ENCODE measurements at places on chromosomes 3 and 15. TPM values are rescaled to one million over a fixed set of nuclear protein-coding genes. Genes with fewer than 3 reads are reported as not detected.

DNA sequence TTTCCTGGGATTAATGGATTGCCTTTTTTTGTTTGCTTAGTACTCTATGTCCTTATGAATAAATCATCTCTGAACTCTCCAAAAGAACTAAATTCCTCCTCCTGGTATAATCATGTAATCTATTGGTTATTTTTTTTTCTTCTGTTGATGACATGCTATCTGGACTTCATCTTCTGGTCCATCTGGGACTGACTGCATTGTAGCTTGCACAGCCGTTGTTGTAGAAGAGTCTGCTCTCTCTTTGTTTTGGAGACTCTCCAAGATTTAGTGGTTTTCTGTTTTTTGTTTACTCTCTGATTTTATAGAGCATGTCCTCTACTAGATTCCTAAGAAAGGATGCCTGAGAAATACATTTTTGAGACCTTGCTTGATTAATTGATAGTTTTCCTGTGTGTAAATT, 19.1 kb downstream of the IREB2 start:
- peak; percentile 10 for DNase-seq

- DNase-seq = no peak
These were observed 184.9 kb upstream of the LPP start for GRCh38 chr3:187968883-187969580.

DNA sequence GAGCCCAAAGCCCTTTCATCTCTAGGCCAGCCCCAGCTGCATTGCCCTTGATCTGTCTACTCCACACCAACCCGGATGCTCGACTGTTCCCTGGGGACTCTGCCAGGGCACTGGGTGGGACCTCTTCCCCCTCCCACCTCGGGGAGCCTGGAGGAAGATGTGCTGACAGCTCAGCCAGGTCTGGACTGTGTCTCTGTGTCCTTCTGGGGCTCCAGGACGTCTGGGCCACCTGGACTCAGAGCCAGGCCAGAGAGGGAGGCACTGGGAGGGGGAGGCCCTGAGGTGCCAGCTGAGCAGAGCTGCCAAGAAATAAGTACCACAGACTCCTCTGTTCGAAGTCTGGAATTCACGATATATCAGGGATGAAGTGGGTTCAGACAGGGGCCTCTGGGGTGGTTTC, 5.8 kb upstream of the HCN4 start:
- no peak for DNase-seq

Gene TIGIT
- not detected for total RNA-seq
